Astrocyte (in vitro differentiated cells and primary cell): ENCODE measurements at places on chromosomes 1 and 21.

DNA sequence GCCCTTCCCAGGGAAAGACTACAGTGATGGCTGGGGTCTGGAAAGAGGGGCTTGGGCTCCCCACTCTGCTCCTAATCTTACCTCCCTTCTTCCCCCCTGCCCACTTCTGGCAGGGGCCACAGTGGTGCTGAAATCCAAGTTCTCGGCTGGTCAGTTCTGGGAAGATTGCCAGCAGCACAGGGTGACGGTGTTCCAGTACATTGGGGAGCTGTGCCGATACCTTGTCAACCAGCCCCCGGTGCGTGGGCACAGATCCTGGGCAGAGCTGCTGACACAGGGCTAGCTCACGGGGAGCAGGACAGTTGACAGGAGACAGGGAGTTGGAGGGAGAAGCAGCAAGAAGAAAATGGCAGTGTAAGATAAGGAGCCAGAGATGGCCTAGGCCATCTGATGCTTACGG is 2.4 kb downstream of the SLC27A3 start:
- DNase-seq, result no peak

- peak; percentile 3 for DNase-seq
These were observed 269.4 kb downstream of the LRRC7 start for GRCh38 chr1:69836971-69837636.

GRCh38 chr1:194214735-194215134 is 1028.3 kb upstream of the B3GALT2 start:
- no peak for DNase-seq

DNA sequence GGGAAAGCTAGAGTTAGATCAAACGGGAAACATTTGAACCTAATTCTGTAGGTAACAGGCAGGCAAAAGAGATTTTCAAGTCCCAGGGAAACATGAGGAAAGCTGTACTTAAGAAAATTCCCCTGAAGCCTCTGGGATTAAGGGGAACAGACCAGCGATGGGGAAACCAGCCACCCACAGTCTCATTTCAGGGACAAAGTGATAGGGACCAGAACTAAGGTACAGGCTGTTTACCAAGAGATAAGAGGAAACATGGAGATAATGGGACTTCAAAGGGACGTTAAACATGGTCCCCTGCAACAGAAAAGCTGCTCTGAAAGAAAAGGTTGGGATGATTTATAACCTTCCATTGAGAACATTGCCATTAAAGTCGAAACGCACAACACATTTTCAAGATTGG is 84.4 kb downstream of the NTPCR start:
- DNase-seq, result no peak

DNA sequence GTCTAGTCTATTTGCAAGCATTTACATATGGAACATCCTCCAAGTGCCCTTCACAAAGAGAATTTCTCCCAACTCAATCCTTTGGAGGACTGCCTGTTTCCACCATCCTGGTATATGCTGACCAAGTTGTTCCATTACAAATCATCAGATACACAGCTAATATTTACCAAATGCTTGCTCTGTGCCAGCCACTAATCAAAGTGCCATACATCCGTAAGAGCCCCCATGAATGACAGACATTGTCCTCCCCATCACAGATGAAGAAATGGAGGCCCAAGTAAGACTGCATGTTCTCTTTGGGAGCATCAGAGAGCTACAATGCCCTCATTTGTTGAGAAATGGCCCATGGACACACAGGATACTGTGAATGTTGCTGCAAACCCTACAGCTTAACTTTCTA is 130.0 kb upstream of the BACE2 start:
- DNase-seq, result no peak

GRCh38 chr1:36664571-36665287 is 182.0 kb upstream of the CSF3R start:
- no peak for DNase-seq

- DNase-seq, result no peak
These were observed 53.3 kb upstream of the FGGY start for GRCh38 chr1:59243550-59243949.

DNA sequence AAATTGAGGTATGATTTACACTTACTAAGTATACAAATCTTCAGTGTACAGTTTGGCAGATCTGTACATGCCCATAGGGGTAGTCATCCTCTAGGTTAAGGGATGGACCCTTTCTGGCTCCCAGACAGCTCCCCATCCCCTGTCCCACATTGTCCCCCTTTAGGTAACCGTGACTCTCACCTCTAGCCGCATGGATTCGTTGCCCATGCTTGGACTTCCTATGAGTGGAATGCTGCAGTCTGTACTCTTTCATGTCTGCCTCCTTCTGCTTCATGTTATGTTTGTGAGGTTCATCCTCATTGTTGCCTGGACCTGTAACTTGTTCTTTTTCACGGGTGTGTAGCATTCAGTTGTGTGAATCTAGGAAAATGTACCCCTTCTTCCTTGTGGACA is 20.3 kb downstream of the SLC37A1 start:
- DNase-seq, result no peak

DNA sequence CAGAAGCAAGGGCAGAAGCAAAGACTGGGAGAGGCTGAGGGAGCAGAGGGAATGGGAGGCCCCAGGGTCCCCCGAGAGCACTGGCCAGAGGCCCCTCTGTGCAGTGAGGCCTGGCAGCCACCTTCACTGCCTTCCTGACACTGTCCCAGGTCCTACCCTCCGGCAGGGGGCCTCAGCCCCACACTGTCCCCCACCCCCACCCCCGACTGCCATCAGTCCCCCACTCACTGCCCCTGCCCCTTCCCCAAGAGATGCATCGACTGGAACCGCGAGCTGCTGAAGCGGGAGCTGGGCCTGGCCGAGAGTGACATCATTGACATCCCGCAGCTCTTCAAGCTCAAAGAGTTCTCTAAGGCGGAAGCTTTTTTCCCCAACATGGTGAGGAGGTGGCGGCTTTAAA is 13.0 kb upstream of the PADI6 start:
- no peak for DNase-seq

DNA sequence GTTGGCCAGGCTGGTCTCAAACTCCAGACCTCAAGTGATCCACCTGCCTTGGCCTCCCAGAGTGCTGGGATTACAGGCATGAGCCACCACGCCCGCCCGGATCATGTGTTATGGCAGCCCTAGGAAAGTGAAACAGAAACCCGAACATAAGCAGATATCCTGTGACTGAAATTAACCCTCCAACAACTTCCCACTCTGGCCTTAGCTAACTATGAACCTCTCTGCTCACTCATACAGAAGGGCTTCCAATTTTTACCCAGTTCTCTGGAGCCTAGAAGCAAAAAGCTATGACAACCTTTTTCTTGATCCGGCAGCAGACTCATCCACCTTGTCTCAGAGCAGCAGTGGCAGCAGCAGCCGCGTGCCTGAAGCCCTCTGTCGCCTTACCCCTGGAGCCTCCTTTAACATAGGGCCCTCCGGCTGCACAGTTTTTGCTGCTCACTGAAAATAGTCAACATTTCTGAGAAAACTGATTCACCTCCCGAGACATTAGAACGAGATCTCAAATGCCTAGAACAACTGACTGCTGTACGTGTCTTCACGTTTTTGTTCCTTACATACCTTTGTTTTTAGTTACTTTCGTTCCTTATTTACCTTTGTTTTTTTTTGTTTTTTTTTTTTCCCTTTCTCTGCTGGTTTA is 9.3 kb downstream of the CBR1 start:
- DNase-seq, result no peak

DNA sequence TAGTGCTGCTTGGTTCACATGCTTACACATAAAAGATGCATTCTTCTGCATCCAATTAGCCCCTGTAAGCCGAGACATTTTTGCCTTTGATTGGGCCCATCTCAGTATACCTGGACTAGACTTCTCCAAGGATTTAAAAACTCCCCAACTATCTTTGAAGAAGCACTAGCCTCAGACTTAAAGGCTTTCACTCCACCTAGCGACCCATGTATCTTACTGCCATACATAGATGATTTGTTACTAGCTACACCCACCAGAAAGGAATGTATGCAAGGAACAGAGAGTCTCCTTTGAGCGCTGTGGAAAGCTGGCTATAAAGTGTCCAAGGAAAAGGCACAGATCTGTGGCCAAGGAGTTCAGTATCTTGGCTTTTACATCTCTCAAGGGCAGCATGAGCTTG is 91.7 kb downstream of the LIPI start:
- no peak for DNase-seq

DNA sequence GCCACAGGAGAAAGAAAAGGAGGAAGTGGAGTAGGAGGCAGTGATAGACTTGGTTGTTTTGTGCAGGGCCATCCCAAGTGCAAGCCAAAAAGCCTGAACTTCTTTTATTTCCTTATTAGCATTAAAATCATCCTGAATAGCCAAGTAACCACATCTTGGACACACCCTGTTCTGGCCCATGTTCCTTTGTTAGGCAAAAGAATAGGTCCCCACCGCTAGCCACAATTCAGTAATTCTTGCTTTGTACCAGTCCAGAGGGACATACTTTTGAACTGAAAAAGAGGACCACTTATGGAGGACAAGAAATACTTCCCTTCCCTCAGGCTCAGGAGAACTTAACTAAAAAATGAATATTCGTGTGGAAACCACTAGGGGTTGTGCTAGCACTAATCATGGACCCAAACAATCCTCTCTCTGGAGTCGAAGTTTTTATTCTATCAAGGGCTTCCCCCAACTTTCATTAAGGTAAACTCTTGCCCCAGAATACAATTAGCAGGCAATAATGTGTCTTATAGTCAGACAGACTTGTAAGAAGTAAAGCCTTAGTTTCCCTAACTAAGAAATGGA is 19.4 kb downstream of the TNFSF4 start:
- DNase-seq, result no peak

GRCh38 chr1:54163051-54163450 is 10.3 kb upstream of the CDCP2 start:
- DNase-seq, result no peak

- DNase-seq, result no peak
These were observed 191.6 kb downstream of the HIVEP3 start for GRCh38 chr1:41726899-41727748.

- no peak for DNase-seq
These were observed 18.8 kb downstream of the PPP1R12B start for GRCh38 chr1:202367271-202367670.

DNA sequence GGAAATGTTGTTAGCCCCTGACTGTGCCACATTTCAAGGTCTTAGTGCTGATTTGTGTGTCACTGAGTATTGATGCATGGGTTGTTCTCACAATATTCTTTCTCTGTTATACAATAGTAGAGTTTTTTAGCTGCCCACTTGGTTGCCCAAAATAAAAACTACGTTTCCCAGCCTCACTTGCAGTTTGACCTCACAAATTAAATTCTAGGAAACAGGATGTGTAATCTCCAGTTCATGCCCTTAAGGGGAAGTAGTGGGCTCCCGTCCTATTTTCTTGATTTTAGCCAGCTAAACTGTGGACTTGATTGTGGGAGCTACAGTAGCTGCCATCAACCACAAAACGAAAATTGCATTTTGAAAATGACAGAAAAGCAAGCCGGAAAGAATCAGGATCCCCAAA is 27.3 kb upstream of the LAMC1 start:
- DNase-seq, result no peak

DNA sequence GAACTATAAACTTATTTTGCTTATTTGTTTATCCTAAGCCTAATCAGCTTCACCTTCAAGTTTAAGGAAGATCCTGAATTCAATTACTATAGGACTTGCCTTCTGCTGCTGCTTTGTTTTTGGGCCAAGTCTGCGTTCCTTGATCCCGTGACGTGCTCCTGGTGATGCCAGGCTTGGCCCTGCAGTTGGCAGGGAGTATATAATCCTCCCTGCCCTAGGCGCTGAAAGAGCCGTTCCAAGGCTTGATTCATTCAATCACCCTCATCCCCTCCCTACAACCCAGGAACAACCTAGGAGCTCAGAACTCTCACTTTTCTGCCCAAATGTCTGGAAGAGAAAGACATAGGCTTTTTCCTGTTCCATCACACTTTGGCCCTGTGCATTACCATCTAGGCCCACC is 12.4 kb upstream of the LRRN2 start:
- no peak for DNase-seq

DNA sequence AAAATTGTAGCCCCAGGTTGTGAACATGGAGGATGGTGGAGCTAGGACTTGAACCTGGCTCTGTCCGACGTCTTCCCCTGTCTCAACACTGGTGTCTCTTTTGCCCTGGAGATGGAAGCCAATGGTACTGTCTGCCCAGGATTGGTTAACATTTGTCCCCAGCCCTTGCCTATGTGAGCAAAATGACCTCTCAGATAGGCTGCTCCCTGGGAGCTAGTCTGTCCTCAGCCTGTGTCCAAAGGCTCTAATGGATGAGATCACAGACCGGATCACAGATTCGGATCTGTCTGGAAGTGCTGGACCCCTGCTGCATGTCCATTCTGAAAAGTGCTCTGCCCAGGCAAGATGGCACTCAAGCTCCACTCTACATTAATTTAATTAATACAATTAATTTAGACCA is 394.4 kb upstream of the VAMP3 start:
- no peak for DNase-seq

- no peak for DNase-seq
These were observed 29.6 kb downstream of the PROX1 start for GRCh38 chr1:214017191-214017982.

DNA sequence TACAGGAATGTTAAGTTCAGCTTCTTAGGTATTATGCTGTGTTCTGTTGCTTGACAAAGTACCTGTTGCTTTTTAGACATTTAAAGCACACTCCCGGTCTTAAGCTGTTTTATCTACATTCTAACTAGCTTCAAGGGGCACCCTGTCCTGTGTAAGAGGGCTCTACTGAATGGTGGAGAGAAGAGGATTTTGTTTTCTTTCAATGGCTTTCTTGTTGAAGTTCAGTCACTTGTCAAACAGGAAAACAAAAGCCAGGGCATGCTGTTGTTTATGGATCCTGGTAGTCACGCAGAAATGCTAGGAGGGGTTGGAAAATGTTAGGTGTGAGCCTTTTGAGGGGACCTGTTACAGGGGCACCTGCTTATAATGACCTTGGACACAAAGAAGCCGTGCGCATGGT is 30.7 kb downstream of the PGM1 start:
- DNase-seq, result no peak

- no peak for DNase-seq
These were observed 42.2 kb upstream of the ATP1A1 start for GRCh38 chr1:116330846-116331245.

- DNase-seq, result no peak
These were observed at the start of gene SPRTN for GRCh38 chr1:231338270-231339128. SPRTN (plus strand) TSS chr1:231338293; CDS start chr1:231338384, 91 bp downstream.

- no peak for DNase-seq
These were observed 74.5 kb downstream of the C1orf21 start for GRCh38 chr1:184461321-184461720.

DNA sequence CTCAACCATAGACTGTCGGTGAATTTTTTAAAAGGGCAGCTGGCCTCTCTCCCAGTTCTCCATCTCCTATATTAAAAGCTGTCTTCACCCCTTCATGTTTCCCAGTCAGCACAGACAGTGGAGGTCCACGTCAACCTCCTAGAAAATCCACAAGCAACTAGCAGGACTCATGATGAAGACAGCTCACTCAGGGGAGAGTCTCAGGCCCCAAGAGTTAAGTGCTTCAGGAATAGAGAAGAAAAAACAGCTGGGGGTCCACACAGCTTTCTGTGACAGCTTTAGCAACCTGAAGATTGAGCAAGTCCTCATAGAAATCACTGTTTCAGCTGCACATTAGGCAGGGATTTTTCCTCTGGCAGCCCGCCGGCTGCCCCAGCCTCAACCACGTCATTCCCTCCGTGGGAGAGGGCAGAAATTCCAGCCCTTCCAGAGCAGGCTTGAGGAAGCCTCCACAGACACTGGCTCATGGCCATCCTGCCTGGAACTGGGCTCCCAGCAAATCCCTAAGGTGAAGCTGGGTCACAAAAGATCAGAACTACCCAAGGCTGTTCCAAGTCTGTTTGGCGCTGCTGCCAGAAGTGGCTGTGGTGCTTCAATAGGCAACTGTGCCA is 15.2 kb downstream of the GPR161 start:
- DNase-seq, result peak; percentile 83
